ENCODE measurements at places on chromosomes 12 and 14.

DNA sequence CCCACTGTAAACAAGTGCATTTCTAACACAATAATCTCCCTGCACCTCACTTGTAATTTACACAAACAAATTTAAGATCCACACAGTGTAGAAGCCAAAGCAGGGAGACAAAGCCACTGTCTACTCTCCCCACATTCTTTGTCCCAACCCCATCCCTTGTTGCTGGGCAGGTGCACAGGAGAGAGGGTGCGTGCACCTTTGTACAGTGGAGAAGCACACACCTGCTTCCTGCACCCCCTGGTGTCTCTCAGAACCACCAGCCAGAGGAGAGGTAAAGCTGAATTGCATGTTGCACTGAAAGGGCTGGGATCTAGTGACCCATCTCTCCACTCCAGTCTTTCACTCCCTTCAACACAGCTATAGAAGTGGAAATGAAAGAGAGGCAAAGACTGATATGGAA lies 51.4 kb upstream of the IFNG-AS1 start:
- no peak overlapping the region for H3K4me3 ChIP-seq
- no peak overlapping the region for H3K27ac ChIP-seq
- no peaks in the 10 kb centered on the region for H3K36me3 ChIP-seq
- no peak for DNase-seq

DNA sequence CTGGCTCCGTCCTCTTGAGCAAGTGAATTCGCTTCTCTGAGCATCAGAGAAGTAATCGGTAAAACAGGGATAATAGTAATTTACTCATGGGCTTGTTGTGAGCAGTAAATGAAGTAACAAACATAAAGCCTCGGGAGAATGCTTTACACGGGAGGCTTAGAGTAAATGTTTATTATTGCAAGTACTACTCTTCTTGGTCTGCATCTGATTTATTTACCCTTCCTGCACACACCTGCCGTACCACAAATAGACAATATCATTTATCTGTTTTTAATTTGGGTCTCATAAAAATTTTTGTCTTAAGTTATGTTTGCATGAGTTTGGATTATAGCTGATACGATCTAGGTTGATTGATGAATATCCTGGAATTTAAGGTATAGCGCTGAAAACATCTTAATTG lies 7.8 kb upstream of the COL2A1 start:
- H3K4me3 ChIP-seq = no peak overlapping the region
- no peak overlapping the region for H3K27ac ChIP-seq
- H3K36me3 ChIP-seq = no peaks in the 10 kb centered on the region
- no peak for DNase-seq

DNA sequence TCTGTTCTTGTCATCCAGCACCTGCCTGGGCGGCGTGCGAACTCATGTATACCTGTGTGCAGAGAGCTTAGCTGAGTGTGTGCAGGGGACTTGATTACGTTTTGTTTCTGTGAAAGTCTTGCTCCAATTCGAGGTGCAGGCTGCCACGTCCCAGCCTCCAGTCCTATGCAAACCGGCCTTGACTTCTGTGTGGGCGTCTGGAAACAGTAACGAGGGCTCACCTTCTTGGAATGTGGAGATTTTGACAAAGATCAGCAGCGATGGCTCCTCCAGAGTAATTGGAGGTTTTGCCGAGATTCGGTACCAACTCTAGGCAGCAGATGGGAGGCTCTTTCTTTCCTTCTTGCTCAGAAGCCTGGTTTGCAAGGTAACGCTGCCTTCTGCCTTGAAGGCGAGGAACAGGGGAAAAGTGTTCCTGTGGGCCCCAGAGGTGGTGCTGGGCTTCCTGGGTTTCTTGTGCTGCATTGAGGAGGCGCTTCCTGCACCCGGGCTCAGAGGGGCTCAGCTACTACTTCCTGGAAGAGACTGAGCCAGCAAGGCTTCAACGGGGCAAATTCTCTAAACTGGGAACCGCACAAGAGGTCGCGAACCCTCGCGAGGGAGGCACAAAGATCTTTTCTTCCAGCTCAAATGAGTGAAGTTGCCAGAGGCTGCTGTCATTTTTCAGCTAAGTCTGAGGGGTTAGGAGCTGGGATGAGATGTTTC lies 249.0 kb downstream of the AACS start:
- peaks cover 40% of the 10 kb centered on the region for H3K27me3 ChIP-seq
- DNase-seq = no peak
- no peak overlapping the region for H3K4me3 ChIP-seq
- no peaks in the 10 kb centered on the region for H3K36me3 ChIP-seq
- no peaks in the 10 kb centered on the region for H3K4me1 ChIP-seq

- H3K36me3 ChIP-seq = no peaks in the 10 kb centered on the region
- no peak overlapping the region for H3K4me3 ChIP-seq
- H3K27ac ChIP-seq = no peak overlapping the region
- no peaks in the 10 kb centered on the region for H3K4me1 ChIP-seq
- no peak for DNase-seq
These were observed 127.2 kb downstream of the CCDC60 start for GRCh38 chr12:119461636-119462214.

- H3K27ac ChIP-seq = no peak overlapping the region
- H3K27me3 ChIP-seq = no peaks in the 10 kb centered on the region
- no peaks in the 10 kb centered on the region for H3K4me1 ChIP-seq
- no peaks in the 10 kb centered on the region for H3K36me3 ChIP-seq
- DNase-seq = peak; percentile 23
These were observed 122.0 kb downstream of the TMEM117 start for GRCh38 chr12:43957732-43958372.

- no peak overlapping the region for H3K27ac ChIP-seq
- peaks cover 7% of the 10 kb centered on the region for H3K36me3 ChIP-seq
- H3K27me3 ChIP-seq = no peaks in the 10 kb centered on the region
These were observed 1838.6 kb upstream of the SEL1L start for GRCh38 chr14:83372271-83372670.

GRCh38 chr12:120439646-120440247 lies 1.8 kb downstream of the COX6A1 start:
- DNase-seq = peak; percentile 74
- H3K4me3 ChIP-seq = peak overlapping the region; percentile 81
- H3K27ac ChIP-seq = peak overlapping the region; percentile 15
- H3K36me3 ChIP-seq = no peaks in the 10 kb centered on the region
- H3K27me3 ChIP-seq = no peaks in the 10 kb centered on the region
- H3K4me1 ChIP-seq = peaks cover 5% of the 10 kb centered on the region

GRCh38 chr14:98916036-98916435 lies 356.0 kb downstream of the BCL11B start:
- no peak overlapping the region for H3K4me3 ChIP-seq
- H3K27ac ChIP-seq = no peak overlapping the region
- H3K4me1 ChIP-seq = peaks cover 28% of the 10 kb centered on the region
- H3K36me3 ChIP-seq = no peaks in the 10 kb centered on the region
- DNase-seq = no peak

DNA sequence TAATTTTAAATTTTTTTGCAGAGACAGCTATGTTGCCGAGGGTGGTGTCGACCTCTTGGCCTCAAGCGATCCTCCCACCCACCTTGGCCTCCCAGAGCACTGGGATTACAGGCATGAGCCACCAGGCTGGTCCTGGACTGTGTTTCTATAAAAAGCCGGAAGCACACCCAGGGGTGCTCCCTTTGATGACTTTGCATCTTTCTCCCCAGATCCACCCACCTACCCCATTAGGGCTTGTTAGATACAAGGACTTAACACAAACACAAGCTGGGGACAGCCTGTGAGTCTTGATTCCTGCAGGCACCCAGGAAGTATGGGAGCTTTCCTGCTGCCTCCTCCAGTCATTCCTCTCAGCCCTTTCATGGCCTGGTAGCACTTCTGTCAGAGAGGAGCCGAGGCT lies 67.0 kb downstream of the MAP1LC3B2 start:
- H3K4me3 ChIP-seq = no peak overlapping the region
- no peak for DNase-seq
- no peak overlapping the region for H3K27ac ChIP-seq
- no peaks in the 10 kb centered on the region for H3K4me1 ChIP-seq
- peaks cover 11% of the 10 kb centered on the region for H3K27me3 ChIP-seq

DNA sequence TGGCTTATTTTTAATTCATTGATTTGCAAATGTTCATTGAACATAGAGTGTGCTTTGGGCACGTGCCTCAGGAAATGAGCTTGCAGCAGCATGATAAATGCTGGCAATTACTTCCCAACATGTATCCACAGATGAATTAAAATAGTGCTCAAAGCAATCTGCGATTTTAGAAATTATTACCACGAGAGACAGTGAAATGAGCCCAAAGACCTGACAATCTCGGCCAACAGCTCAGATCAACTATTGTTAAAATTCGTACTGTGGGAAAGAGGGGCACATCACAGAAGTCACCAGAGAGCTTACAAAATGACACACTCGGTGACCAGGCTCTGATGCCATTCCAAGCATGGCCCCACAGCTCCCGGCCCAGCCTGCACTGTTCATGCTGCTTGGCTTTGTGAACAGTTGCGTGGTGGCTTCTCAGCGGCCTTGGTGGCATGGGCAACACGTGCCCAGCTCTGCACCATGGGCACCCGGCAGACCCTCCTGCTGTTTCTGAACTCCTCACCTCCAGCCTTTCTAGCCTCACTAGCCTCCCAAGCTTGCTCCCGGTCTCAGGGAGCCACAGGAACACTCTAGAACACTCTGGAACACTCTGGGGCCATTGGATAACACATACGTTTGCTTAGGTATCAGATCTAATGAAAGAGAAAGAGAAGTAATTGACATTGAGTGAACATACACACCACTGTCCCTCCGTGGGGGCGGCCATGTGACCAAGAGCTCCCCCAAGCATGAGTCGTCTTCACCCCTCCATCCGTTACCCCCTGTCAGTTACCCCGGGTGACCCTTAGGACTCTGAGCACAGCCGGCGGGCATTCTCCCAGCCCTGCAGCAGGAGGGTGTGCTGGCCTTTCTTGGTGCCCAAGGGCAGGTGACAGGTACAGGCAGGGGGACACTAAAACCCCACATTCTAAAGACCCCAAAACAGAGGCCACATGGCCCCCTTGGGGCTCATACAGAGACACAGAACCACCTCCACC lies 28.0 kb downstream of the RIMBP2 start:
- no peak overlapping the region for H3K4me3 ChIP-seq
- DNase-seq = no peak
- no peaks in the 10 kb centered on the region for H3K36me3 ChIP-seq

GRCh38 chr14:77177702-77178101 lies 3.9 kb upstream of the TMEM63C start:
- H3K27me3 ChIP-seq = peaks cover 36% of the 10 kb centered on the region
- no peak overlapping the region for H3K27ac ChIP-seq
- DNase-seq = no peak
- H3K4me1 ChIP-seq = peaks cover 6% of the 10 kb centered on the region
- H3K4me3 ChIP-seq = no peak overlapping the region
- no peaks in the 10 kb centered on the region for H3K36me3 ChIP-seq

DNA sequence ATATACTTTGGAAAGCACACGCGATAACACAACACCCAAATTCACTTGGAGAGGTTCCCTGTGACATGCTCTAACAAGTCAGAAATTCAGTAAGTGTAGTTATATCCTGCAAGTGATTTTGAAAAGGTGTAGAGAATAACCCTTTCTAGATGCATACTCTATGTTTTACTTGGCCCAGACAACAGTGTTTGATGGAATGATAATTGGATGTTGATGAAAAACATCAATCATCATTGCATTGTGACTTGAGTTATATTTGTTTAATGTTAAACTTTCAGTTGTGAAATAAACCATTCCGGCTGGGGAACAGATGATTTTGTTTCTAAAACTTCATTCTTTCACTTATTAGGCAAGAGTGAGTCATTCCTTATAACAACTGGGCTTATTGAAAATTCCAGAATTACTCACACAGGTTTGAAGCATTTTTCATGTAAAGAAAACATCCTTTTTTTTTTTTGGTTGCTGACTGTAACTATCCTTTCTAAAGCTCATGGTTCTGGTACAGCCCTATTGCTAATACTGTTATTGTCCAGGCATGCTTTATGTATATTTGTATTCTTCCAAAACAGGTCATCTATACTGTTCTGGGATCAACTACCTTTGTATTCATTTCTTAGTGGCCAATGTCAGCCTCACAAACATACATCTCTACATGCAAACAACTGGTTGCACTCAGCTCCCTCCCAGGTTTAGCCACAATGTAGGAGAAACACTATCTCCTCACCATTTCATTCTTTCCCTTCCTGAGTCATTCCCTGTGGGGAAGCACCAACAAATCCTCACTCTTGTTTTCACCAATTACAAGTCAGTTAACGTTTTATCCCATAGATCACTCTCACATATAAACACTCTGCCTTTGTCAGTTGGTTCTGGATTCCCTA lies 121.2 kb upstream of the LRIG3 start:
- DNase-seq = no peak
- no peak overlapping the region for H3K4me3 ChIP-seq
- H3K27me3 ChIP-seq = no peaks in the 10 kb centered on the region

- H3K36me3 ChIP-seq = no peaks in the 10 kb centered on the region
- H3K4me1 ChIP-seq = no peaks in the 10 kb centered on the region
These were observed 303.1 kb upstream of the SOX5 start for GRCh38 chr12:24252602-24253001.

DNA sequence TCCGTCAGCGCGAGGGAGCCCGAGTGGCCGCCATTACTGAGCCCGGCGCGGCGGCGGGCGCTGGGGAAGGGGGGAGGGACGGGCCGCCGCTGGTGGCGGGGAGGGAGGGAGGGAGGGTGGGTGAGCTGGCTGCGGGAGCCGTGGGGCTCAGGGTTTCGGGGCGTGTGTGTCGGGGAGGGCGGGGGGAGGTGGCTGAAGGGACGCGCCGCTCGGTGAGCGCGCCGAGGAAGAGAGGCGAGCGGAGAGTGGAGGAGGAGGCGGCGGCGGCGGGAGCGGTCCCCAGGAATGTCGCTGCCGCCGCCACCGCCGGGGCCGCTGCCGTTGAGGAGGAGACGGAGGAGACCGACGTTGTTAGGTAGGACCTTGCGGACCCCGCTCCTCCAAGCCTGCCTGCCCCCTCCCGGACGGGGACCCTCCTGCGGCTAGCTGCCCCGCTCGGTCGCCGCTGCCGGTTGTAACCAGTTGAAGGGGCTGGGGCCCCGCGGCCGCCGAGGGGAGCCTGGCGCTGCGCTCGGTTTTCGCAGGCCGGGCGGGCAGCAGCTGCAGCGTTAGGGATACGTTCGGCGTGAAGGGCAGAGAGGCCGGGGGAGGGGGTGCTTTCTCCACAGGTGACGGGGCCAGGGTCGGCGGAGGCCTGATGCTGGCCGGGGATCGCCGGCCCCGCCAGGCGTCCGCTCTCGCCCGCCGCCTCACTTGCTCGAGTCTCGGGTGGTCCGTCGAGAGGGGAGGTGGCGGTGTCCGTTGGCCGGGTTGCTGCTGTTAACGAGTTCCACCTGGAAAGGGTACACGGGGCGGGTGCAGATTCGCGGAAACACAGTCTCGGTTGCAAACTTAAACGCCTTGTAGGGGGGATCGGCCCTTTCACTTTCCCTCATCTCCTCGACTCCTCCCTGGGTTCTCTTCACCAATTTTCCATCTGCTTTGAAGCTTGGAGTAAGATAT lies at the start of gene ARHGAP5:
Gene ARHGAP5, plus strand, starts transcription at position 224 of the 942 bp plus-strand sequence. CDS start 13,366 bp downstream, outside the sequence.
- H3K27me3 ChIP-seq = no peaks in the 10 kb centered on the region
- peaks cover 33% of the 10 kb centered on the region for H3K4me1 ChIP-seq
- peak; percentile 57 for DNase-seq
- H3K4me3 ChIP-seq = peak within 1 kb of the TSS; percentile 96
- no peaks in the 10 kb centered on the region for H3K36me3 ChIP-seq
